ENCODE measurements at places on chromosomes 5 and 9. TPM values are rescaled to one million over a fixed set of nuclear protein-coding genes. Genes with fewer than 3 reads are reported as not detected.

DNA sequence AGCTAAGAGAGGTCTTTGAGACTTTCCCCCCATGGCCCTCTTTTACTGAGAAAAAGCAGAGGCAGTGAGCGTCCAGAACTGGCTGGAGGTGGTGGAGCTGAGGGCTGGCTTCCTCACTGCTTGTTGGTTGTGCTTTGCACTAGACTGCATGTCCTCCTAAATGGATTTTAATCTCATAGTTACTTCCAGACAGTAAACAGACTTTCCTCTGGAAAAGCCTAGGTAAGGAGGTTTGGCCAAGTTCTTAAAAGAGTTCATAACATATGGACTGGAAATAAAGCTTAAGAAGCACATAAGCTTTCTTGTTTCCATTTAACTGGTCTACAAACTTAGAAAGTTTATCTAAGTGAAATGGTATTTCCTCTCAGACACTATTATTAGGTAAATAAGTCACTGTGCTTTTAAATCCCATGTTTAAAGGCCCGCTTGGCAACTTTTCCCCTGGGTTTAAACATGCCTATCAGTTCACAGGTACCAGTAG, 2.0 kb downstream of the ASPN start:
- no peak overlapping the region for H3K27ac ChIP-seq
- H3K36me3 ChIP-seq = no peaks in the 10 kb centered on the region
- H3K4me1 ChIP-seq = peaks cover 25% of the 10 kb centered on the region
- DNase-seq = peak; percentile 28
- H3K4me3 ChIP-seq = no peak overlapping the region

GRCh38 chr9:2299843-2300205, 284.7 kb downstream of the SMARCA2 start:
- no peaks in the 10 kb centered on the region for H3K27me3 ChIP-seq
- no peak for DNase-seq

GRCh38 chr5:112594095-112594850, 143.4 kb upstream of the APC start:
- H3K4me1 ChIP-seq = peaks cover 17% of the 10 kb centered on the region
- no peaks in the 10 kb centered on the region for H3K27me3 ChIP-seq
- no peaks in the 10 kb centered on the region for H3K36me3 ChIP-seq
- H3K27ac ChIP-seq = peak overlapping the region; percentile 51
- peak overlapping the region; percentile 37 for H3K4me3 ChIP-seq
- peak; percentile 66 for DNase-seq

GRCh38 chr5:69502767-69503488, 10.3 kb downstream of the OCLN start:
- peaks cover 48% of the 10 kb centered on the region for H3K4me1 ChIP-seq
- peak overlapping the region; percentile 79 for H3K27ac ChIP-seq
- DNase-seq = peak; percentile 42
- H3K36me3 ChIP-seq = peaks cover 10% of the 10 kb centered on the region

DNA sequence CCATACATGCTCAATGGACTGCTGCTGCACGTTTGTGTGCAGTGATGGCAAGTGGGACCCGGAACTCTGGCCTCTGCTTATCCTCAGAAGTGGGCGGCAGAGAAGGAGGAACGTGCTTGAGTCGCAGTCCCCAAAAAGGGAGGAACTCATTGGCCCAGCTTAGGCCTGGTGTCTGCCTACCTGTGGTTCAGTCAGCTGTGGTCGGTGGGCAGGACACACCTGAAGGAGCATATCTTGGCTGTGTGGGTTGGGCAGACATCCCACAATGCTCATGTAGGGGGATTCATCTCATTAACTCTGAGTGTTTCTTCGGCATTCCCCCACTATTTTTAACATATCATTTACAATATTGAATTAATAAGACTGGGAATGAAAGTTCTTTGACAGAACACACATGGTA, 122.9 kb upstream of the IL12B start:
- H3K36me3 ChIP-seq = no peaks in the 10 kb centered on the region
- H3K4me1 ChIP-seq = peaks cover 42% of the 10 kb centered on the region
- DNase-seq = no peak
- H3K27ac ChIP-seq = no peak overlapping the region

DNA sequence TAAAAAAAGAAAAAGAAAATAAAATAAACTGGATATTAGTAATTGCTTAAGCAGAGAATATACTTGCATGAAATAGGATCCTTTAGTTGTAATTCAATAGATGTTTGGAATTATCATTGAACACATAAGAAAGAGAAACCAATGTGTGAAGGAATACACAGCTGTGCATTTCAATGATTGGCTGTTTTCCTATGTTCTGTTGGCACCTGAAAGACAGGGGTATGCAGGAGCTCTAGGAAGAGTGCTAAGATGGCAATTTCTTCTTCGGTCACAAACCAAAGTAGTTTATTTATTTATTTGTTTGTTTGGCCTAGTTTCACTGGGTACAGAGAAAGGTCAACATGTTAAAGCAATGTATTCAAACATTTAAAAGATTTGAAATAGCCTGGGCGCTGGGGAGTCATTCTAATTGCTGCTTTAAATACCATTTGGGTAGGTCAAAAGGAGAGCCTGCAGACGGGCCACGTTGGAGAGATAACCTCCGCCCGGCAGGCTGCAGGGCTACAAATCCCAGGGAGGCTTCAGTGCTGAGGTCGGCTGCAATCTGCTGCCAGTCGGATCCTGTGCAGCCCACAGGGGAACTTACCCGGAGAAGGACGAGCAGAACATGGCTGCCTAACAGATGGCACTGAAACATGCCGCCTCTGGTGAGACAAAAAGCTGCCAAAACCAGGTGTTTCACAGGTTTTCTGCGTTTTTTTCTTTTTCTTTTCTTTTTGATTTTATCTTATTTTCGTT, 154.2 kb upstream of the TYRP1 start:
- DNase-seq = no peak
- H3K4me1 ChIP-seq = no peaks in the 10 kb centered on the region
- peaks cover 6% of the 10 kb centered on the region for H3K27me3 ChIP-seq
- no peaks in the 10 kb centered on the region for H3K36me3 ChIP-seq
- H3K27ac ChIP-seq = no peak overlapping the region
- H3K4me3 ChIP-seq = no peak overlapping the region

PCDHB9 gene
- 0.73 TPM for total RNA-seq

Data from PC-3 (cell line).